ENCODE measurements at places on chromosomes 7 and 10. TPM values are rescaled to one million over a fixed set of nuclear protein-coding genes. Genes with fewer than 3 reads are reported as not detected.

- no peak for ATAC-seq
These were observed 88.6 kb upstream of the KLF14 start for GRCh38 chr7:130822642-130823041.

GRCh38 chr10:70433581-70434280 is 7.8 kb downstream of the NODAL start:
- ATAC-seq = no peak

DNA sequence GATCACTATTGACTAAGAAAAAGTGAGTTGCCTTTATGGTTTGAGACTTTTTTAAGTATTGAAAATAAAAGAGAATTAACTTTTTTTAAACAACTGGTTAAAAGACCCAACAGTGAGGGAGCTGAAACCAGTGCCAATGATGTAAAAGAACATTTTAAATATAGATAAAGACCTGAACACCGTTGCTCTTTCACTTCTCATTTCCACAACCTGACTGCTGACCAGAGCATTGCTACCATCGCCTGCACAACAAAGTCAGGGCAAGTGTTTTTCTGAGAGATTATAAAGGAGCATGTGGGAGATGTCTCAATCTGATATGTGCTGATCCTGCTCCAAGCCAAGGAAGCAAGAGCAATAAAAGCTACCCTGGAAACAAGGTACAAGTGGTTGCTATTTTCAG is 34.7 kb downstream of the IMMP2L start:
- no peak for ATAC-seq

GRCh38 chr7:30862995-30863705 is 48.5 kb upstream of the AQP1 start:
- ATAC-seq = no peak

DNA sequence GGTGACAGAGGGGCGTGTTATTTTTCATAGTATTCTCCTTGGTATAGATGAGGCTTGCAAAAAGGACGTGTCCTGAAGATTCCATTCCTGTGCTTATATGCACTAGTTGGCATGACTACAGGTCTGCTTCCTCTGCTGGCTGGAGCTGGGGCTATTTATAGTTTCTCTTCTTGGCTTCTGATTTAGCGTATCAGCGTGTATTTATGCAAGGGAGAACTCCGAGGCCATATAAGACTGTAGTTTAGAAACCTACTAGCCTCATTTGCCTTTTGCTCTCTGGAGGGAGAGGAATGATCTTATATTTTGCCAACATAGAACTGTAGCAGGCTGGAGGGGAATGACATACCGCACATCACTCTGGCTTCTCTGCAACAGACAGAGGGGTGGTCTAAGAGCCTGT is 39.7 kb downstream of the CACNB2 start:
- no peak for ATAC-seq

- no peak for ATAC-seq
These were observed 50.6 kb downstream of the PARD3 start for GRCh38 chr10:34764472-34764946.

GRCh38 chr7:151174246-151175046 is 7.0 kb upstream of the GBX1 start:
- no peak for ATAC-seq

DNA sequence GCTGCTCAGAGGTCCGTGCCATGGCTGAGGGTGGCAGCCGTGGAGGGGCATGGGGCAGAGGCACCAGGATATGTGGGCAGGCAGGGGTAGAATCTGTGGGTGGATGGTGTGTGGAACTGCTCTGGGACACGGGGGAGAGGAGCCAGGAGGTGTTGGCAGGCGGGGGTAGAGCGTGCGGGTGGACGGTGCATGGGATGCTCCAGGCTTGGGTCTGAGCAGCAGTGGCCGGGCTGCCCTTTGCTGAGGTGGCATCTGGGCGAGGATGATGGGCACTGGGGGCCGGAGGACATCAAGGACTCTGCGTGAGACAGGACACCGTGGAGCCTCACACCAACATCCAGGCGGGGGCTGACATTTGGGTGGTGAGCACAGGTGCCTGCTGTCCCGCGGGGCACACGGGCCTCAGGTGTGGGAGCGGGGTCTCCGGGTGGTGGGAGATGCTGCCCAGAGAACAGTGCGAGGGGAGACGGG is 46.2 kb downstream of the JAKMIP3 start:
- peak; percentile 13 for ATAC-seq

- no peak for ATAC-seq
These were observed 39.0 kb upstream of the ADRA2A start for GRCh38 chr10:111037858-111038257.

DNA sequence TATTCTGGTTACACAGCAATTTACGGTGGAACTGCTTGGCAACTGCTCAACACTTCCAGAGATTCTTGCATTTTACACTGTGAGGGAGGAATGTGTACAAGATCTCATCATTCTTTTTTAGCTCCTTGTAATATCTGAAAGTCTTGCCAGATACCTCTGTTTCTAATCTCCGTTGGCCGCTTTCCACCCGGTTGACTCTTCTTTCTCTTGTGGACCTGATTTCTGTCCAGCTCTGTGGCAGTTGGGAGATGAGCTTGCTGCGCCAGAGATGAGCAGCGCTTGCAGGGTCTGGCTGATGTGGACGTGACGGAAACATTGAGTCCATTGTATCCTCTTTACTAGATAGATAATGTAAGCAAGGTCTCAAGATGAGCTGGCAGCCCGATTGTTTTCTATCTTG is 27.6 kb downstream of the SPAG6 start:
- ATAC-seq = no peak

GRCh38 chr10:89153116-89153515 is 54.0 kb downstream of the CH25H start:
- ATAC-seq = peak; percentile 38

- ATAC-seq = no peak
These were observed 1.7 kb upstream of the CLIP2 start for GRCh38 chr7:74287303-74288033.

DNA sequence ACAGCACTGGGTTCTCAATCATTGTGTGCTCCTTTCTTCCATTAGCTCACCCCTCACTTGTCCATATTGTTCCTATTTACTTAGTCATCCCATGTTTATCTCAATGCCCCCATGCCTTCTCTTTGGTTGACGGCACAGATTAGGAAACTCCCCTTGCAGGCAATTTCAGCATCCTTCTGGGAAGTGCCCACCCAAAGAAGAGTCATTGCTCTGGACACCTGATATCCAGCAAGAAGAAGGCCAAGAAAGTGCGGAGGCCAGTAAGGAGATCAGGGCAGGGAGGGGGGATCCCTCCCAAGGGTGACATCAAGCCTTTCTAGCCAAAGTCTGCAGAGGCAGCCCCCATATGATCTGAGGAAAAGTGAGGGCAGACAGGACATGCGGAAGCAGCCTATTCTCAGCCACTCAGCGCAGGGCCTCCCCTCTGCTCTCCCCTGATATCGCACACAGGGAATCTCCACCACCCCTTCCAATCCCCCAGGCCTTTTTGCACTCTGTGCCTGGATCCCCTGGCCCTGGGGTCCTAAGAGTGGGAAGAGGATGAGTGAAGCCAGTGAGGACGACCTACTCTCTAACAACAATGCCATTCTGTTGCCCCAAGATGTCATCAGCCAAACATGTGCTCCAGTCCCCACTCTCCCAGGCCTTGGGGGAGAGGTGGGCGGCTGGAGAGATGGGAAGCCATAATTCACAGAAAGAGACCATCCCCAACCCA is 1.8 kb downstream of the TRPV6 start:
- no peak for ATAC-seq

- ATAC-seq = no peak
These were observed 12.7 kb downstream of the FAM241B start for GRCh38 chr10:69642747-69643146.

DNA sequence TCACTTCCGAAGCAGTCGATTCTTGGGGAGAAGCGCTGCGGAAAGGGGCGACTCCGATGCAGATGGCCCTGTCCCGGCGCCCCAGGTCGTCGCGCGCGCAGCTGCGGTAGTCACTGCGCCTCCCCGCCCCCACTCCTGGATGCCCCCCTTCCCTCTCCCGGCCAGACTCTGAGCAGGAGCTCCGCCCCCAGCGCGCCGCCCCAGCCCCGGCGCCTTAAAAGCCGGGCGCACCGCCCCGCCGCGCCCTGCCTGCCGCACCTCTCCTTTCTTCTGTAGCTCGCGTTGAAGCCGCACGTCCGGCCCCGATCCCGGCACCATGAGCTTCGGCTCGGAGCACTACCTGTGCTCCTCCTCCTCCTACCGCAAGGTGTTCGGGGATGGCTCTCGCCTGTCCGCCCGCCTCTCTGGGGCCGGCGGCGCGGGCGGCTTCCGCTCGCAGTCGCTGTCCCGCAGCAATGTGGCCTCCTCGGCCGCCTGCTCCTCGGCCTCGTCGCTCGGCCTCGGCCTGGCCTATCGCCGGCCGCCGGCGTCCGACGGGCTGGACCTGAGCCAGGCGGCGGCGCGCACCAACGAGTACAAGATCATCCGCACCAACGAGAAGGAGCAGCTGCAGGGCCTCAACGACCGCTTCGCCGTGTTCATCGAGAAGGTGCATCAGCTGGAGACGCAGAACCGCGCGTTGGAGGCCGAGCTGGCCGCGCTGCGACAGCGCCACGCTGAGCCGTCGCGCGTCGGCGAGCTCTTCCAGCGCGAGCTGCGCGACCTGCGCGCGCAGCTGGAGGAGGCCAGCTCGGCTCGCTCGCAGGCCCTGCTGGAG is at the start of gene INA:
INA (plus strand) TSS at position 243 of the 817 bp plus-strand sequence; CDS start at position 317, 74 bp downstream.
- peak; percentile 66 for ATAC-seq

- ATAC-seq = no peak
These were observed 3.4 kb downstream of the PHYH start for GRCh38 chr10:13296476-13296875.

GRCh38 chr10:30763918-30764317 is 134.4 kb upstream of the LYZL2 start:
- ATAC-seq = no peak

DNA sequence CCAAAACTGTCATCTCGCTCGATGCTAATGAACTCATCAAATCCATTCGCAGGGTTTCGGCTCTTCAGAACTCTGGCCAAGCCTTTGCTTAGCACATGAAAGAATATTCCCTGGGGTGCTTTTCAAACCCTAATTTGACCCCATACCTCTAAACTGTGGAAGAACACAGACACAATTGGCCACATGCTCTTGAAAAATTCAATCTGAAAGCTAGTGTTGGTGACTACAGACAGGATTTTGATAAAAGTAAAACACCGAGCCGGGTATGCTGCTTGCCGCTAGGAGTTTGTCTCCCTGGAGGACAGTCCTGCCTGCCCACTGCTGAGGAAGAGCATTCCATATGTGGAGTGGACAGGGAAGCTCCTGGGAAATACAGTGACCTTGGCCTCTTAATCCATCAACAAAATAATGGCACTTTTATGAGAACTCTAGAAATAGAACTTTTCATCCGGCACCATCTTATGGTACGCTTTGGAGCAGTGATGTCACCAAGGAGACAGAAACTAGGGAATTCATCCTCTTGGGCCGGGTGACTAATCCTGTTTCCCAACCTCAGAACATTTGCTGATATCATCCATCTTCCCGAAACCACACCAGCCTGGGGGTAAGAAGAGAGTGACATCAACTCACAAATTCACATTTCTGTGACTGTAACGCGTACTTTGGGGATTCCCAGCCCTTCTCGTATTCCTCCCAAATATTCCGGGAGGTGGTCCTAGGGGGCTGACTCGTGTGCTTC is 34.2 kb downstream of the MTURN start:
- peak; percentile 30 for ATAC-seq

DNA sequence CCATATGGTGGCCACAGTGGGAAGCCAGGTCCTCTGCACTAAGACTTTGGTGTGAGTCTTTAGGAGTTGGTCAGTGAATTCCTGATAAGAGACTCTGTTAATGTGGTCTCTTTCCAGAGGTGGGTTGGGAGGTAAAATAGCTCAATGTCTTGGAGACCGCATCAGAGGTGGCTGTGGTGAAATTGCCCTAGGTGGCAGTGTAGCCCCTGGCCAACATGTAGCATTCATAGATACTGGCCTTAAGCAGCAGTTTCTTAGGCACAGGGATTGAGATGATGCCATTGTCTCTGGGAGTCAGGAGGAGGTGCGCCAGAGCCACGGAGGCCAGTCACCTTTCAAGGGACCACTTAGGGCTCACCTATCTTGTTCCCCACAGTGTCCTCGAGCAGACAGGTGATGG is 202.8 kb downstream of the CREB5 start:
- ATAC-seq = no peak

DNA sequence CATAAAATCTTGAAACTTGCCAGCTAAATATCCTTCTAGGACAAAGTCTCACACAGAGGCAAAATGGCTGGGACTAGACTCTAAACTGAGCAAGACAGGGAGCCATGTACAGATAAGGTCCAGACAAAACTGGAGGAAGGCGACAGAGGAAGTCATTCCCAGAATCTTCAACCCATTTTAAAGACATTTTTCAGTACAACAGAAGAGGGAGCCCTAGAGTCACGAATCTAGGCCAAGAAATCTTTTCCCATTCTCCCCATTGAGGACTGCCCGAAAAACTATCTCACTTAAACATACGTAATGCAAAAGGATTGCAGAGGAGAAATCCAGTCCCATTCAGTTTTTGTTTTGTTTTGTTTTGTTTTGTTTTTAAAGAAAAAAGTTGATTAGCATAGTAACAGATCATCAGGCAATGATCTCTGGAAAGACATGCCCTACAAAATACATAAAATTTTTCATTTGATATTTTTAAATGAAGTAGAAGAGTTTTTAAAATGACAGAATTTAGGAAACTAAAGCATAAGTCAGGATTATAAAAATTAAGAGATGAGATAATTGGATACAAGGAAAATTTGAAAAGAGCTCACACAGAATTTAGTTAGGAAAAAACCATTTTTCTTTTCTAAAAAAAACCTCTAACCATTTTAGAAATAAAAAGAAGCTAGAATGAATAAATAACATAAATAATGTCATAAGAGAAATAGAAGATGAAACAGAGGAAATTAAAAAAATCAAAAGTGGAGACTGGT is 16.9 kb upstream of the PRF1 start:
- ATAC-seq = peak; percentile 25

DNA sequence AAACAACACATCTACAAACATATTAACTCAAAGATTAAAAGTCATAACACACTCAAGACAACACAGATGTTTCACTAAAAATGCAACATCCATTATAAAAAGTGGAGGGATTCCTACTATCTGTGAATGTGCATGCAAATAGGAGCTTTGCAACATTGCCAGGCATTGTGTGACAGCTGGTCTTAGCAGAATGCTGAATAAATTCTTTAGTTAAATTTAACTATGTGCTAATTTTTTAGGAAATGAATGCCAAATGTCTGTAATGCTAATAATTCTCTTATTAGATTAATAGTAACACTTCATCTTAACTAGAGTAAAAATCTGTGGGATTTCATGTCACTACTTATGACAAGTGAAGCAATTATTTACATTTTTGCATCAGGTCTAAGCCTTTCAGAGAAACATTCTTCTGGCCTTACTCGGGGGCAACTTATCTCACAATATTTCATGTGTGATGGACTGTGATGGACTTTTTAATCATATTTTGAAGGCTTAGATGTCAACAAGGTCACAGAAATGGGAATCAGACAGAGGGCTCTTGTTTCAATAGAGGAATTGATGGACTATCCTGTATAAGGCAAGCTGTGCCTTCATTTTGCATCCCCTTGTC is 524.6 kb upstream of the KCND2 start:
- no peak for ATAC-seq

The CYP2W1 gene
- 0.36 TPM for total RNA-seq

The ELN gene
- 4.9 TPM for total RNA-seq

The CXCL12 gene
- 14.0 TPM for total RNA-seq

The CRYGN gene
- total RNA-seq = not detected

The FZD1 gene
- total RNA-seq = 7.1 TPM

The ANLN gene
- total RNA-seq = 43.2 TPM

The ANXA8 gene
- 203 TPM for total RNA-seq

The NPFFR1 gene
- 0.04 TPM for total RNA-seq

The AOC1 gene
- 6.3 TPM for total RNA-seq

The TDRD1 gene
- not detected for total RNA-seq
